ENCODE measurements at places on chromosomes 2 and 18. TPM values are rescaled to one million over a fixed set of nuclear protein-coding genes. Genes with fewer than 3 reads are reported as not detected.

The ZNF519 gene
- polyA plus RNA-seq, result 2.7 TPM

The FBXO15 gene
- 0.77 TPM for polyA plus RNA-seq

The GALR1 gene
- not detected for polyA plus RNA-seq

GRCh38 chr2:27716301-27717069 is 52.8 kb downstream of the SLC4A1AP start:
- DNase-seq, result no peak

GRCh38 chr2:64263315-64263714 is 119.1 kb upstream of the PELI1 start:
- DNase-seq, result peak; percentile 85

DNA sequence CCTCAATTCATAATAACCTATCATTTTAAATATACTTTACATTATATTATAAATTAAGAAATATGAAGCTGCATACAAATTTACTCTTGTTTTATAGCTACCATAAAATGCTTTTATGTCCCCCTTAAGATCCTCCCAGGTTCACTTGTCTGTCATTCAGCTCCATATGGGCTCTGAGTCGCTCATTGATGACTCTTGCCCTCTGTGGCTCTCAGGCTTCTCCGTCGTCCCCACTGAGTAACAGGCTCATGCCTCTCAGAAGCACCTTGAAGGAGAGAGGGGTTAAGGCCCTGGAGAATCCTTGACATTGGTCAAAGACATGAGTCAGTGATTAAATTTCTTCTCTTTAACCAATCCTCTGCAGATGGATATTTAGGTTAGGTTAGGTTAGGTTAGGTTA is 6.2 kb upstream of the MCM6 start:
- DNase-seq, result no peak

GRCh38 chr18:36086186-36086585 is 18.8 kb upstream of the RPRD1A start:
- DNase-seq, result no peak

DNA sequence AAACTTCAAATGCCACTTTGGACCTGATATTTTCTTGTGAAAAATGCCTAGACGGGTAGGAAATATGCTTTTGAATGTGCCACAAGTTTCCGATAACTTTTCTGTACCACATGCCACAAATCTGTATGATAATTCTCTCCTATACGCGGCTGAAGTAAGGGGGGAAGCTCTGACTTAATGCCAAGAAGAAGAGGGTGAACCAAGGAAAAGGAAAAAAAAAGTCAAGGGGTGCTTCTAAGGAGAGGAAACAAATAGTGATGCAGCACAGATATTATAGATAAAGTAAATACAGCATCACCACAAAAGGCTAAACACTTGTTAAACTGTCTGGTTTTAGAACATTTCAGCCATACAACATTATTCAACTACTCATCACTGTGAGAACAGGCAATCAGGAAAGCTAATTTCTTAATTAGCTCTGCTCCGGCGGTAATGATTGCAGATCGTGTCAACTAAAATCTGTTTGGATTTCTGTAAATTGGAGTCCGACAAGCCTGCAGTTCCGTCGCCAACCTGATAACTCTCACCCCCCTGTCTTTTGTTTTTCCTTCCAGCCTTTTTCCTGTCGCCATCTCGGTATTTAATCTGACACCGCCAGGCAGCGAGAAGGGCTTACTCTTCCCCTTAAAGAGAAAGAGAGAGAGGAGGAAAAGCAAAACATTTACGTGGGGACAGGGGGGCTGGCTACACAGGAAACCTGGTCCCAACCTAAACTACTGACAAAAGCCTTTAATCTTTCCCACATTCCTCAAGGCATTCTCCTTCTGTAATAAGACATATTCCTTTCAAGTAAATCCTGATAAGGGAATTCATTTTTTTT is 67.5 kb downstream of the ZEB2 start:
- DNase-seq, result peak; percentile 50

GRCh38 chr2:227130636-227131035 is 33.4 kb downstream of the COL4A4 start:
- no peak for DNase-seq

DNA sequence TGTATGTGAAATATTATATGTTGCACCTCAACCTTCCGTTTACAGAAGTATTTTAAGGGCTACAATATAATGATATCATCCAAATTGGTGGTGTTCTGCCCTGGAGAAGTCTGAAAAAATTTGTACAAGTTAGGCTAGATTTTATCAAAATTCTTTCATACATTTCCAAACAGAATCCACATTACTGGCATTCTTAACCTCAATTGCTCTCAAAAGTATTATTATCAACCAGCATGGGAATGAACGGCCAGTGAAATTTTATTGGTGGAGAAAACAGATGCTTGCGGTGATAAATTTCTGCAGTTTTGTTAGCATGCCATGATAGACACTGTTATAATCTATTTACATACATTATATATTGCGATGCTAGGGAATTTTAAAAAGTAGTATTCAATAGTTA is 88.3 kb upstream of the TFPI start:
- no peak for DNase-seq

GRCh38 chr2:98483257-98483861 is 38.7 kb downstream of the INPP4A start:
- DNase-seq, result no peak

DNA sequence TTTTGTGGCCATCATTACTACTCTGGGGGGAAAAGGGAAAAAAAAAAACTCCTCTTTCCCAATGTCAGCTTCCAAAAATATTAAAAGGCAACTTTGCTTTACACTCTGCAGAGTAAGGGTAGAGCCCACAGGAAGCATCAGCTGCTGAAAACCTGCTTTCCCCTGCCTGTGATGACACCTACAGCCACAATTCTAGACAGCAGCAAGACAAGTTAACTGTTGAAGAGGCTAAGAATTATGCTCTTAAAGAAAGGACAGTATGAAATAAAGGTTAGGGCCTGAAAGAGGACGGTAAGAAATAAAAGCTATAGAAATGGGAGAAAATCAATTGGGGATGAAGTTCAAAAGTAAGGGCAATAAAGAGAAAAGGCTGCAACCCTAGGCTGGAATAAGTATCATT is 3.0 kb downstream of the PDE11A start:
- peak; percentile 10 for DNase-seq

DNA sequence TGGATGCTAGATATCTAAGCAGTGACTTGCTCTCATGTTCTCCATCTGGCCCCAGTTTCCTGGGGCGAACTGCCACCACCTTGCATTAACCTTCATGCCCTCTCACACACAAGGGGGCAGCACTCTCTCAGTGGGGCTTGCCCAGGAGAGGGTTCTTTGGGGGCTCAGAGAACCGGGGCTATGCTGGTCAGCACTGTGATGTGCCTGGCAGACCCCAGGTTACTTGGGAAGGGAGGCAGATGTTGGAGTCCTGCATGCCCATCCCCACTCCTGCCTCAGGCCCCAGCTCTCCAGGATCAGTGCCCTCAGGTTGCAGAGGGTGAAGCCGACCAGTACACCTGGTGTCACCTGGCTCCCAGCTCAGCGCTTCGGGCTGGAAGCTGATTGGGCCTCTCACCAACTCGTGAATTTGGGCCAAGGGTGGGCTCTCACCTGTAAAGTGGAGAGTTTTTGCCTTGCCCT is 396.2 kb upstream of the HS6ST1 start:
- no peak for DNase-seq
